ENCODE measurements at places on chromosomes 3 and 15.

- no peak for DNase-seq
Observed at GRCh38 chr3:60281970-60282369, 969.3 kb downstream of the FHIT start.

- DNase-seq = no peak
Observed at GRCh38 chr3:41364736-41365135, 165.4 kb downstream of the CTNNB1 start.

DNA sequence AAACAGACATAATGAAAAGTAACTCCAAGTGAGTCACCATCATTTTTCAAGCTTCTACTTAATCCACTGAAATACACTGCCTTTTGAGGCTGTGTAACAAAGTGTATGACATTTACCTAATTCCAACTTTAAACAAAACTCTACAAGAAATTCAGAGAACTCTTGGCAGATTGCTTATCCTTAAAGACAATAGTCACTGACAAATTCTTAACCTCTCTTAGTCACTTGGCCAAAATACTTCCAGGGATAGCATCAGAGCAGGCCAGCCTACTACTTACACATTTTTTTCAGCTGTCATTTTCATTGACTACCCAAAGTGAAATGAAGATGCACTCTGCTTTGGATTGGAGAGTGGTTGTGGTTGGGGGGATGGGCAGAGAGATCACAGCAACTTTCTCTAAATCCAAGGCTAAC is 3.6 kb downstream of the WWTR1 start:
- DNase-seq = no peak

GRCh38 chr15:60351066-60351465 is 46.7 kb downstream of the ANXA2 start:
- no peak for DNase-seq

DNA sequence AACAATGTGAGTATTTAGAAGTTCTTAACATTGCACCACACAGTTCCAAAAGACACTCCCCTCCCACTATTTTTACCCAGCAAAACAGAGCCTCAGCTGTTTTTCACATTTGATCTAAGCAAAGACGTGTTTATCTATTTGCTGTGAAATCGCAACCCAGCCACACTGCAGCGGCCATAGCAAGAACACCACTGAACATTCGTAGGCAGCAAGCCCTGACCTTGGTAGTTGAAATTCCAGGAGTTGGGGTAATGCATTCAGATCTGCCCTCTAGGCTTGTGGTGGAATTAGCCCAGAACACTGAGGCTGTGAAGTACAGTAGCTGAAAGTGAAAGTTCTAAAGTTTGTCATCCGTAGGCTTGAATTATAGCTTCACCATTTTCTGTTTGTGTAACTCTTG is 17.1 kb upstream of the SLC24A5 start:
- no peak for DNase-seq

GRCh38 chr15:64586984-64587383 is 126.6 kb downstream of the ZNF609 start:
- DNase-seq = no peak

- DNase-seq = no peak
Observed at GRCh38 chr3:84965141-84965540, 6.4 kb downstream of the CADM2 start.

DNA sequence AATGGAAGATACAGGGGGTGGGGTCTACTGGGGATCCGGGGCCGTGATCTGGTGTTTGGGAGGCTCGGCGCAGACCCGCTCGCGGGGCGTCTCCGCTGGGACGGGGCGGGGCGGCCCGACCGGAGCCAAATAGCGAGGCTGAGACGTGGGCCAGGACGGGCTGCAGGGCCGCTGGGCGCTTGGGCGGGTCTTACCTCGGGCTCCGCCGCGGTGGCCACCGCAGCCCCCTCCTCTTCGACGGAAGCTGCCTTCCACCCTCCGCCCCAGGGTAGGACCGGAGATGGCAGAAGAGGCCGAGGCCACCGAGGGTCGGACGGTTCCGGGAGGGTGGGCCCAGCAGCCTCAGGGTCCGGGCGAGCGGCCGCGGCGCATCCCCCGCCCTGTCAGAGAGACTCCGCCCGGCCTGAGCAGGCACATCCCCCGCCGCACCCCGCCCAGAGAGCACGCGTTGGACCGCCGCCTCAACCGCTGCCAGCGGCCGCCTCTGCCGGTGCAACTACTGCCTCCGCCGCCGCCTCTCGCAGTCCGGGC is 399 bp downstream of the MYO9A start:
- peak; percentile 65 for DNase-seq

- no peak for DNase-seq
Observed at GRCh38 chr3:52247409-52248164, 2.0 kb downstream of the PPM1M start.

GRCh38 chr3:13316603-13317002 is 103.5 kb downstream of the NUP210 start:
- no peak for DNase-seq

DNA sequence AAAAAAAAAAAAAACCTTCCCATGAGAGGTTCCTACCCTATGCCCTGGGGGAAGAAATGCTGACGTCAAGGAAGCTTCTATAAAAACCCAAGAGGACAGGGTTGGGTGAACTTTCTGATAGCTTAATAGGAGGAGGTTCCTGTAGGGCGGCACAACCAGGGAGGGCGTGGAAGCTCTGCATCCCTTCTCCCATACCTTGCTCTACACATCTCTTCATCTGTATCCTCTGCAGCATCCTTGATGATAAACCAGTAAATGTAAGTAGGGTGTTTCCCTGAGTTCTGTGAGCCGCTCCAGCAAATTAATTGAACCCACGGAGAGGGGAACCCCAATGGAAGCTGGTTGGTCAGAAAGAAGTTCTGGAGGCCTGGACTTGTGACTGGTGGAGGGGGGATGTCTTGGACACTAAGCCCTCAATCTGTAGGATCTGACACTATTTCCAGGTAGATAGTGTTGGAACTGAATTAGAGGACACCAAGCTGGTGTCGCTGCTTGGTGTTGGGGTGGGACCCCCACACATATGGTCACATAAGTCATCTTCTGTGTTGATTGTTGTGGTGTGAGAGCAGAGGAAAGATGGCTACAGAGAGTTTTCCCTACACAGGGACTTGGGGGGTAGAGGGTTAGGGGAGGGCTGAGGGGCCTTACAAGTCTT is 91.5 kb downstream of the ST6GAL1 start:
- no peak for DNase-seq

DNA sequence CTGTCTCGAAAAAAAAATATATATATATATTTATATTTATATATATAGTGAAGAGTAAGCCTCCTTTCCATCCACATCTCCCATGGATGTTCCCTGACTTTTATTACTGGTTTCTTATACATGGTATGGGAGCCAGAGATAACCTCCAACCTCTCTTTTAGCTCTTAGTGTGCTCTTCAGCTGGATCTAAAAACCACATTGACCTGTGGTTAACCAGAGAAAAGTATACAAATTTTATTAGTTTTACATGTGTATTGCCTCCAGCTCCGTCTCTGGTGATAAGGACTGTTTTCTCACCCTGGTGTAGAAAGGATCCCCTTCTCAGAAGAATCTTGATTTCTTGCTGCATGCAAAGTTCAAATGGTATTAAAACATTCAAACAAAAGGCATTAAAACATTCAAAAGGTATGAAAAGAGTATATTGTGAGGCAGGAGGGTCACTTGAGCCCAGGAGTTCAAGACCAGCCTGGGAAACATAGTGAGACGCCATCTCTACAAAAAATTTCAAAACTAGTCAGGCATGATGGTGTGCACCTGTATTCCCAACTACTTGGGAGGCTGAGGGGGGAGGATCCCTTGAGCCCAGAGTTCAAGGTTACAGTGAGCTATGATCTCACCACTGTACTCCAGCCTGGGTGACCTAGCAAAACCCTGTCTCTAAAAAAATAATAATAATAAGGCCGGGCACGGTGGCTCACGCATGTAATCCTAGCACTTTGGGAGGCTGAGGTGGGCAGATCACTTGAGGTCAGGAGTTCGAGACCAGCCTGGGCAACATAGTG is 13.5 kb upstream of the TTBK2 start:
- no peak for DNase-seq

DNA sequence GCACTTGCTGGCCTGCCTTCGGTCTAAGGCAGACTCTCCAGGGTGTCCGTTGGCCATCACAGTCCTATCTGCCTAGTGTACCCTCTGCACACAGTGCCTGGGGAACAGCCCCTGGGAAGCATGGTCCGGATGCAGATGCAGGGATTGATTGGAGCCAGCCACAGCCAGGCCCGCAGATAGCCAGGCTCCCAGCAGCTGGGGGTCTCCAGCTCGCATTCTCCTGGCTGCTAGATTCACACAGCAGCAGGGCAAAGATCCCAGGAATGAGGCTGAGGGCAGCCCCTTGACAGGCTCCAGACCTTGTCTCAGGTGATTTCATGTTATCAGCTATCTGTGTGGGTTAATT is 41.4 kb downstream of the IRAK2 start:
- no peak for DNase-seq

- no peak for DNase-seq
Observed at GRCh38 chr3:90062631-90063200, 955.3 kb downstream of the EPHA3 start.

DNA sequence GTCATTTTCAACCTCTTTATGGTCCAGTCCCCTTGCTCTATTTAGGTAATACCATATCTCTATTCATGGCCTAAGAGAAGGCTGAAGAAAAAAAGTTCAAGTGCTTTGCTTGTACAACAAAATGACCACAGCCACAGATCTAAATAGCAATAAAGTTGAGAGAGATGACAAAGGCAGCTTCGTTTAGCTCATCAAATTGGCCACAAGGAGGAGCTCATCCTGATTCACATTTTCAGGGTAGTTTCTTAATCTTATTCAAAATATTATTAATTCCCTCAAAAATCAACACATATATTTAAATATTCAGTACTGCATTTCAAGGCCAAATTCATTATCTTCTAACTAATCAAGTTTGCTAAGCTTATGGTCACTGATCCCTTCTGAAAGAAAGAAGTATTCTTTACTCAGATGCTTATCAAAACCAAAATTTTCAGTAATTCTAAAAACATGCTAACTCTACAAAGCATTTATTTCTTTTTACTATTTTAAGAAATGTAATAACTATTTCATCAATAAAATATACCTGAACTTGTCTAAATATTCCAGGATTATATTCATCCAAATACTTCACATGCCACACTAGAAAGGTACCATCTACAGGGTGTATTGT is 85.5 kb downstream of the DMXL2 start:
- DNase-seq = no peak

DNA sequence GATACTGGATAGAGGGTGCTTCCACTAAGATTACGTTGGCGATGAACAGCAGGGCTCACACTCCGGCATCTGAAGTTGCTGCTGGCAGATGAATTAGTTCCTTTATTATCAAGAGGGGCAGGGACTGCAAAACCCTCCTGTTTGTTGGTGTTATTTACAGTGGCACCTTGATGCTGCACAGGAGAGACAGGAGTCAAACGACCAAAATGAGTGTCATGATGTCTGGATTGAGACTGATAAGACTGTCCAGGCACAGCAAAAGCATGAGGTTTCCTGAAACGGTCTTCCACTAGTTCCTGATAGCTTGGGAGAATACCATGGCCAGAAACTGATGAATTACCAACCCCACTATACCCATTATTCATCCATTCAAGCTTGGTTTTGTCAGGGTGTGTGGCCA is 100.8 kb upstream of the NEDD4 start:
- DNase-seq = no peak

GRCh38 chr3:120438216-120438615 is 12.6 kb downstream of the FSTL1 start:
- no peak for DNase-seq

DNA sequence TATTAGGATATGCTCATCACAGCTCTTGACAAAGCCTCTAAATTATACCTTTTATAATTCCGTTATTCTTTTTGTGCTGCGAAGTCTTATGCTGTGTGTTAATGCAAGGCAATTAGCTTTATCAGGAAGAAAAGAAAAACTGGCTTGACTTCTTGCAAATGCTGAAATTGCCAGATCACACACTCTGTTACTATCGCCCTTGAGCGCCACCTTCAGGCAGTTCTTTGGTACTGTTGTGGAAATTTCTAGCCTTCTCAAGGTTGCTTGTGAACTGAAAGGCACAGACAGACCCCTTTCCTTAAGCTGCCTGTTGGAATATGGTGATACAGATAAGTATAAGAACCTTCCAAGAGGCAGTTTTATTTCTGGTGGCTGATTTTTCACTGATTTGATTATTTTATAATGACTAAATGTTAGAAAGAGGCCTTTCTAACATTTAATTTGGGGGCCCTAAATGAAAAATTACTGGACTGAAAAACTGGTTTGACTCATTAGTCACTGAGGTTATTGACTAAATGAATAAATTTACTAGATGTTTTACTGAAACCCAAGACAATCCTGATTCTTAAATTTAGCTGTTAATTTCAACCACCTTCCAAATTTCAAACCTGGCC is 126.2 kb upstream of the RASGRP1 start:
- DNase-seq = peak; percentile 78

- no peak for DNase-seq
Observed at GRCh38 chr3:143825513-143825912, 22.8 kb downstream of the SLC9A9 start.

DNA sequence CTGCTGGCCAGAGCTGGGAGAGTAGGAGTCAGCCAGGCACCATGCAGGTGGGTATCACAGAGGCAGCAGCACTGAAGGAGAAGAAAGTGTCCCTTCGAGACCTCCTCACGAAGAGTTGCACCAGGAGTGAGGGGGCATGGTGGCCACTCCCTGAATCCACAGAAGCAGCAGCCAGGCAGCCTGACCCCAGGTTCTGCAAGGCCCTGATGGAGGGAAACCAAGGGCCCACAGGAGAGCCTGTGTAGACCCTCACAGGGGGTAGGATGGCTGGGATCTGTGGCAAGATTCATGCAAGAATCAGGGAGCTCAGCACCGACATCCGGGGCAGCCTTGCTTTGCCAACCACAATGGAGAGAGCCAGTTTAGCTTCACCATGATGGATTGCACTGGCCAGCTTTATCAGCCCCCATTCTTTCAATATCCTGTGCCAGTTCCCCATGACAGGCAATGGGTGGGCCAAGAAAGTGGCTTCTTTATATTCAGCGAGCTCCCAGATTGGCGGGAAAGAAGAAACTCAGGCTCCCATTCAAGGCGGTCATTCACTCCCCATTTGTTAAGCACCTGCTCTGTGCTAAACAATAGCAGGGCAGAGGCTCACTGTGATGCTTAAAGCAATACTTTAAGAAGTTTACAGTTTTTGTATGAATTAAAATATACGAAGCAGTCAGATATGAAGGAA is 33.5 kb upstream of the TBC1D21 start:
- DNase-seq = no peak

All from CD4-positive, alpha-beta T cell treated with Interleukin-1 beta for 1 hour (primary cell).